H7 (cell line): ENCODE measurements at places on chromosomes 6 and 20.
A peak's percentile ranks its signal among the peaks of the same experiment; 100 is the strongest.

DNA sequence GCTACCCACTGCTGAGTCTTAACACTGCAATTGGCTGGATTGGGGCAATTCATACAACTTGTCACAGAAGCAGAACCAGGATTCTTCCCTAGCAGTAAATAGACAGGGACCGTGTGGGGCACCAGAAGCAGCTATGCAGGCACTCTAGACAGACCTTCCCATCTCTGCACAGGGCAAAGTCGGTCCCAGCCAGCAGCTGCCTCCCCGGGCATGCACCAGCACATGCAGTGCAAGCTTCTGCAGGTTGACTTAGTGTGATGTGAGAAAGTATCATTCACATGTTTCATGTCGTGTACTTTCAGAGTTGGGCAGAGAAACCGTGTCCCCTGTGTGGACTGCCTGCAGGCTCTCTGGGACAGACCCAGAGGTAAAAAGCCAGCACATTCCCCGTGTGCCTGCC, 98.0 kb upstream of the FOXA2 start:
- DNase-seq, result no peak

GRCh38 chr6:22017272-22017671, 279.6 kb downstream of the PRL start:
- DNase-seq, result no peak

- no peak for DNase-seq
These were observed 103.3 kb downstream of the FIG4 start for GRCh38 chr6:109794201-109794923.

DNA sequence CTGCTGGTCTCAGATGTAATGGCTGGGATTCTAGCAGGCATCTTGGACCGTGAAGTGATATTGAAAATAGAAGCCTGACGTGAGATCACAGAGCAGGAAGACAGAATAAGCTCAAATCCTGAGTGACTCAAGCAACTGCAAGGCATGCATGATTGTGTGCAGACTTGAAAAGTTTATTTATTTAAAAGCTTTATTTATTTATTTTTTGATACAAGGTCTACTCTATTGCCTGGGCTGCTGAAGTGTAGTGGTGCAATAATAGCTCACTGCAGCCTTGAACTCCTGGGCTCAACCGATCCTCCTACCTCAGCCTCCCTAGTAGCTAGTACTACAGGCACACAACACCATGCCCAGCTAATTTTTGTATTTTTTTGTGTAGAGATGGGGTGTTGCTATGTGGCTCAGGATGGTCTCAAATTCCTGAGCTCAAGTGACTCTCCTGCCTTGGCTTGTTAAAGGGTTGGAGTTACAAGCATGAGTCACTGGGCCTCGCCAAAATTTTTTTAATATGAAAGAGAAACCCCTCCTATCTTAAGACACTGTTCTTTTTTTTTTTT, 40.1 kb upstream of the RNF144B start:
- no peak for DNase-seq

DNA sequence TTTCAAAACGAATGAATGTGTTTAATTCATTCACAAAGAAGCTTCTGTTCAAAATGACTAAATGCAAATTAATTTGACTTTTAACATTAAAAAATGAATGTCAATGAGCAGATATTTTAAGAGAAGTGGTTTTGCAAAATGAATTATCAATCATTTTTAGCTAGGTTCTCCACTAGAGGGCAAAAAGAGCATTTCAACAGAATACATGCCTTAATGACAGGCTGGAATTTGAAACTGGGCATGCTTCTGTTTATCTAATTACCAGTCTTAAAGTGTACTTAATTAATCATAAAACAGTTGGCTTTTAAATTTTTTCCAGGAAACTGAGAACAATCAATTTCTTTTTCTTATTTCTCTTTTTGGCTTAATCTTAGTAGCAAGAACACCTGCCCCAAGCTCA, 63.8 kb upstream of the TINAG start:
- DNase-seq, result no peak

- no peak for DNase-seq
These were observed 2.2 kb downstream of the TFAP2B start for GRCh38 chr6:50820869-50821264.

DNA sequence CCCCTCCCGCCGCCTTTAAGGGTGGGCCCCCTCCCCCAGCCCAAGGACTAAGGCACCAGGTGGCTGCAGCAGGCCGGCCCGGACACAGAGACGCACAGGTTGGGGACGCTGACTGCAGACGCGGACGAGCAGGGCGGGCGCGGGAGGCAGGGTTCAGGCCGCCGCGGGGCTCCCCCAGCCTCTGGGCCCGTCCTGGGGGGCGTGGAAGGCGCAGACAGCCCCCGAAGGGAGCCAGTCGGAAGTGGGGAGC, 9.3 kb downstream of the DUSP15 start:
- peak; percentile 94 for DNase-seq

GRCh38 chr20:24866742-24867141, 82.3 kb upstream of the CST7 start:
- no peak for DNase-seq

DNA sequence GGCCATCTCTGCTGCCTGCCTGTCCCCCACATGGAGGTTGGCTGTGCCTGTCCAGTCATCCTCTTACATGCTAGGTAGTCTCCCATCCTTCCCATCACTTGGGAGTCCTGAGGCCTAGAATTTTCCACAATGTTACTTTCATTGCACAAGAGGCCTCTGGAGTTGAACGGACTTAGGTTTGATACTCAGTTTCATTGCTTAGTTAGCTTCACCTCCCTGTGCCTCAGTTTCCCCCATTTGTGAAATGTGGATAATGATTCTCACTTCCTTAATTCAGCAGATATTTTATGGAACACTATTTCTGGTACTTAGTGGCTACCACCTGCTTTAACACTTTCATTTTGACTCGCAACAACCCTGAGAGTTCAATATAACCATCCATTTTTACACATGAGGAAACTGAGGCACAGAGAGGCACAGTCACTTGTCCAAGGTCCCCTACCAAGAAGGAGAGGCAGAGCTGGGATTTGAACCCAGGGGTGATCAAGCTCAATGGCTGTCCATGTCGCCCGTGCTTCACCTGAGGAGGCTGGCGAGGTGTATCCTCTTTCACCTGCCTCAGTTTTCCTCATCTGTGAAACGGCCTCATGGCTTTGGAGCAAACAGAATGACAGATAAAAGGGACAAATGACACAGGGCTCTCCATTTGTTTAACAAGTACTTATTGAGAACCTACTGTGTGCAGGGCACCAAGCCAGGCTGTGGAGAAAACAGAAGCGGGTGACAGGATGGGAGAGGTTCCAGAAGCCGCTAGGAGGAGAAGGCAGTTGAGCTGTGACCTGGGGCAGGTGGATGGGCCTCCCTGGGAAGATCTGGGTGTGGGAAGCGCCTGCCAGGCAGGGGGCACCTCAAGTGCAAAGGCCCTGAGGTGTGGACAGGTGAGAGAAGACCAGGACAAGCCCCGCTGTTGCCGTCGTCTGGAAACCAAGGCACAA, 154.3 kb upstream of the PTPN1 start:
- DNase-seq, result no peak

GRCh38 chr20:48422242-48422960, 405.4 kb downstream of the PREX1 start:
- no peak for DNase-seq

- DNase-seq, result peak; percentile 96
These were observed 8.9 kb downstream of the CCM2L start for GRCh38 chr20:32019156-32019510.

GRCh38 chr20:55513954-55514353, 491.4 kb downstream of the CBLN4 start:
- no peak for DNase-seq

- DNase-seq, result no peak
These were observed 18.2 kb downstream of the MAS1 start for GRCh38 chr6:159908979-159909378.

GRCh38 chr6:39707962-39708683, 17.1 kb downstream of the KIF6 start:
- no peak for DNase-seq
